ENCODE measurements at places on chromosomes 1 and 21. TPM values are rescaled to one million over a fixed set of nuclear protein-coding genes. Genes with fewer than 3 reads are reported as not detected.

DNA sequence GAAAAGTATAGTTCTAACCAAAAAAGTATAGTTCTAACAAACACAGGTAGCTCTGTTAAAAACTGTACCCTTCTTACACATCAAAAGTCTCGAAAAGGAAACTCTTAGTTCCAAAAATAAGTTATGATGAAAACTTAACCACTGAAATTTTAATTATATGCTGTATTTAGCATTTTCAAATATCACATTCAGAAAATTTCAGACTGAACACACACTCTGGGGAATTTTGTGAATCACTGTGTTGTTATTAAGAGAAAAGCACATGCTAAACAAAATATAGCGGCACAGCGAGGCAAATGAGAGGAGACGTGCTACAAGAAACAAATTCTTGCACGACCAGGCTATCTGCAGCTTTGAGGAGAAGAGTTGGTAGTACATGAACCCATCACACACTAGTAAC is 30.4 kb downstream of the VAV3 start:
- DNase-seq = no peak

DNA sequence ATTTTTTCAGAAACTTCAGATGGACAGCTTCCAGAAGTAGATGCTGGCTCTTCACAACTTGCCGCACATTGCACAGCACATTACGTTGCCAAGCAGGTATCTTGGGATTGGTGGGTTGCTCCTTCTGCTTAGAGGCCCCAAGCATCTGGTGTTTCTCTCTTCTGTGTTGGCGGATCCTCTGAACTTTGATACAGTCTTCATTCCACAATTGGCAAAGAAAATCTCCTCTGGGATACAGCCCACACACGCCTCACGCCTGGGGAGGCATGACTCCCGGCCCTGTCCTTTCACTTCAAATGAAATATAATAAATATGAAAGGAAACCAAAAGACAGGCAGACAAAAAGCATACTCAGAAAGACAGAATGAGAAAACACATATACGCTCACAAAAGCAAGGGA is 72.3 kb upstream of the PPP2R5A start:
- no peak for DNase-seq

- DNase-seq = no peak
Measured at GRCh38 chr1:184506481-184506880, 119.7 kb downstream of the C1orf21 start.

AZIN2 gene
- polyA plus RNA-seq = 0.37 TPM

TAS1R1 gene
- 0.19 TPM for polyA plus RNA-seq

OR14K1 gene
- not detected for polyA plus RNA-seq

Measured in GM23338 (cell line).